ENCODE measurements at places on chromosomes 1 and 21. TPM values are rescaled to one million over a fixed set of nuclear protein-coding genes. Genes with fewer than 3 reads are reported as not detected.

GRCh38 chr21:32064281-32064910 lies 191.6 kb downstream of the HUNK start:
- H3K4me3 ChIP-seq = no peak overlapping the region
- H3K36me3 ChIP-seq = no peaks in the 10 kb centered on the region
- no peak for DNase-seq
- no peaks in the 10 kb centered on the region for H3K4me1 ChIP-seq

- peaks cover 57% of the 10 kb centered on the region for H3K27me3 ChIP-seq
- no peak overlapping the region for H3K27ac ChIP-seq
- H3K4me1 ChIP-seq = no peaks in the 10 kb centered on the region
- H3K4me3 ChIP-seq = no peak overlapping the region
Measured at GRCh38 chr1:17176306-17177061, 28.4 kb upstream of the PADI1 start.

GRCh38 chr1:192705510-192705909 lies 69.6 kb downstream of the RGS13 start:
- no peaks in the 10 kb centered on the region for H3K36me3 ChIP-seq
- H3K4me1 ChIP-seq = peaks cover 29% of the 10 kb centered on the region
- DNase-seq = no peak
- no peaks in the 10 kb centered on the region for H3K27me3 ChIP-seq
- H3K27ac ChIP-seq = no peak overlapping the region

GRCh38 chr21:24844671-24845070 lies 762.6 kb downstream of the MRPL39 start:
- H3K27me3 ChIP-seq = no peaks in the 10 kb centered on the region
- H3K4me1 ChIP-seq = no peaks in the 10 kb centered on the region
- no peak overlapping the region for H3K27ac ChIP-seq
- no peaks in the 10 kb centered on the region for H3K36me3 ChIP-seq
- H3K4me3 ChIP-seq = no peak overlapping the region

- no peak for DNase-seq
- H3K36me3 ChIP-seq = no peaks in the 10 kb centered on the region
- H3K27ac ChIP-seq = peak overlapping the region; percentile 58
- peaks cover 3% of the 10 kb centered on the region for H3K27me3 ChIP-seq
- peaks cover 18% of the 10 kb centered on the region for H3K4me1 ChIP-seq
Measured at GRCh38 chr1:93980320-93981273, 71.4 kb upstream of the GCLM start.

DNA sequence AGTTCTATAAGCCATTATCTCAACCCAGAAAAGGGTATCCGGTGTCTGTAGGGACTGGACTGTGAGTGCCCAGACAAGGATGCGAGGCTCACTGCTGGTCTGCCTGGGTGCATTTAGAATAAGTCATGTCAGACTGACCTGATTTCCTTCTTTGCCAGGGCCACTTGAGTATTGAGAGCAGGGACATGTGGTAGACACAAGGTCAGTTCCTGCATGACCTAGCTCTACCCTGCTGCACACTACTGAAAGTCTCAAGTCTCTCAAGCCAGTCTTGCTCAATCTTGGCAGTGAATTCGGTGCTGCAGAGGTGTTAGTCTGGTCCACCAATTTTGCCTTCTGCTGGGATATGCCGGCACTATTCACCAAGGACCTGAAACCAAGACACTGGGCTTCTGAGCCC lies 180.1 kb downstream of the C1orf94 start:
- DNase-seq = no peak
- H3K27me3 ChIP-seq = peaks cover 38% of the 10 kb centered on the region
- no peak overlapping the region for H3K27ac ChIP-seq
- no peak overlapping the region for H3K4me3 ChIP-seq

- H3K36me3 ChIP-seq = no peaks in the 10 kb centered on the region
- H3K4me1 ChIP-seq = peaks cover 18% of the 10 kb centered on the region
- no peak overlapping the region for H3K27ac ChIP-seq
- DNase-seq = no peak
- no peak overlapping the region for H3K4me3 ChIP-seq
Measured at GRCh38 chr1:97351846-97352245, 569.0 kb downstream of the DPYD start.

DNA sequence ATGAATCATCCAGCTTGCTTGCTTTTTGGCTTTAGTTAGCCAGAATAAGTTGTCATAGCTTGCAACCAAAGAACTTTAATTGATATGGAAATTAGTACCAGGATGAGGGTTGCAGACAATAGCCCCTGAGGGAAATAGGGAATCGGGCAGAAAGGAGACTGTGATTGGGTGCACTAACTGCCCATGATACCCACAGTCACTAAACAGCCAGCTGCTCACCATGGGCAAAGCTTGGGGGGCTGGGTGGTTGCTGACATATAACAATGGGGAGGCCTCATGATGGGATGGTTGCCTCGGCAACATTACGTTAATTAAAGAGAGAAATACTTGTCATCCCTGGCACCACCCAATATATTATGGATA lies 17.8 kb upstream of the PLA2G2E start:
- H3K27ac ChIP-seq = no peak overlapping the region
- H3K27me3 ChIP-seq = no peaks in the 10 kb centered on the region
- H3K4me1 ChIP-seq = no peaks in the 10 kb centered on the region
- no peak for DNase-seq

DNA sequence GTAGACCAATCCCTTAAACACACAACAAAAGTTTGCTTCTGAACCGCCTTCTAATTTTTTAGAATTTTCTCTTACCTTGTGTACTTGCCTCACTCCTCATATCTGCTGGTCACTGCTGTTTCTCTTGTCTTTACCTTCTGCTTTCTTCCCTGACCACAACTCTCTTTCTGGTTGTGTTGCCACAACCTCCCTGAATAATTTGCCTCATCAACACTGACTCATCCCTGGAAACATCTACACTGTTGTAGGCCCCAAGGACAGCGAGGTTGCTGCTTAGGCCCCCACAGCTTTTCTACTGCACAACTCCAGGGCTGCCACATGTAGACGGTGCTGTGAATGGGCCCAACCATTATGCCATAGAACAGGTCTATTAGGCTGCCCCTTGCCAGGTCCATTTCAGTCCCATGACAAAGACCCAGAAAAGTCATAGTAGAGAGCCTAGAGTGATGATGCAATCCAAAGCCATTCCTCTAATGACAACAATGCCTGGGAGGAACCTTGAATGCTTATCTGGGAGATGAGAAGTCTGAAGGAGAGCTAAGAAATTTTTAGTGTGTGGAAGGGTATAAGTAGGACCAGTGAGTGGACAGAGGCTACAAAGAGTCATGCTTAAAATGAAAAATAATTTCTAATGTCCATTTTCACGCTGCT lies 36.6 kb upstream of the LCE5A start:
- no peaks in the 10 kb centered on the region for H3K36me3 ChIP-seq
- no peak for DNase-seq
- H3K27ac ChIP-seq = no peak overlapping the region
- no peaks in the 10 kb centered on the region for H3K4me1 ChIP-seq
- H3K4me3 ChIP-seq = no peak overlapping the region
- no peaks in the 10 kb centered on the region for H3K27me3 ChIP-seq

GRCh38 chr1:107145637-107146036 lies 4.8 kb downstream of the NTNG1 start:
- no peak overlapping the region for H3K4me3 ChIP-seq
- no peaks in the 10 kb centered on the region for H3K36me3 ChIP-seq
- peaks cover 9% of the 10 kb centered on the region for H3K4me1 ChIP-seq
- DNase-seq = no peak
- no peak overlapping the region for H3K27ac ChIP-seq

- DNase-seq = no peak
- no peaks in the 10 kb centered on the region for H3K36me3 ChIP-seq
- H3K4me1 ChIP-seq = no peaks in the 10 kb centered on the region
- H3K27me3 ChIP-seq = no peaks in the 10 kb centered on the region
Measured at GRCh38 chr1:22880174-22880601, 92.5 kb downstream of the LACTBL1 start.

DNA sequence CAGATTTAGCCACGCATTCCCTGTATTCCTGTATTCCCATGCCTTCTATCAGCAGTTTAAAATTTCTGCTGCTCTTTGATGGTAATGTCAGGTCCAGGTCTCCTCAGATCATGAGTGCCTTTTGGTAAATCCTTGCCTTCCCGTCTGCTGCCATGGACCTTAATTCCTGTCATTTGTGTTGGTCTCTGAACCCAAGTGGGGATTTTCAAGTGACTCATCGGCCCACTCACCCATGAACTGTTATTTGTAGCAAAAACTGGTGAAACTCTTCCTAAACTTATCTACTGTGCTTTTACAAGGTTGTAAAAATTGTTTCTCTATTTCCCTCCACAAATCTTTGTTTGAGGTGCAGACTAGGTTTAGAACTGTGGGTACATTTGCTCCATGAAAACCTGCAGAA lies 47.4 kb downstream of the ACTN2 start:
- no peak overlapping the region for H3K27ac ChIP-seq
- H3K36me3 ChIP-seq = peaks cover 5% of the 10 kb centered on the region
- no peak for DNase-seq
- H3K4me3 ChIP-seq = no peak overlapping the region

DNA sequence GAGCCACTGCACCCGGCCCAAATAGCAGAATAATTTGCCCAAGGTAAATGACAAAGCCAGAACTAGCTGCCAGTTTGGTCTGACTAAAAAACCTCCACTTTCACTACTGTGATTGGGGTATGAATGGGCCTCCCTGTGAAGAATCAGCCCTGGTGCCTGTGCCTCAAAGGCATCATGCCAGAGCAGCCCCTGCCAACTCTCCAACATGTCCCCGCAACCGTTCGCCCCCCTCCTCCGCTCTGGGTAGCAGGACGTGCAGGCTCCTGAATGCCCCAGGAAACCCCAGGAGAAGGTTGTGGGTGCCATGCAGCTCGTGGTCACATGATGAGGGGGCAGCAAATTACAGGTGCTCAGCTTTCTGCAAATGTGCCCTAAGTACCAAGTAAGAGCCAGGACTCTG lies 14.6 kb upstream of the CNTN2 start:
- no peaks in the 10 kb centered on the region for H3K36me3 ChIP-seq
- no peak for DNase-seq
- no peak overlapping the region for H3K4me3 ChIP-seq
- no peaks in the 10 kb centered on the region for H3K27me3 ChIP-seq

DNA sequence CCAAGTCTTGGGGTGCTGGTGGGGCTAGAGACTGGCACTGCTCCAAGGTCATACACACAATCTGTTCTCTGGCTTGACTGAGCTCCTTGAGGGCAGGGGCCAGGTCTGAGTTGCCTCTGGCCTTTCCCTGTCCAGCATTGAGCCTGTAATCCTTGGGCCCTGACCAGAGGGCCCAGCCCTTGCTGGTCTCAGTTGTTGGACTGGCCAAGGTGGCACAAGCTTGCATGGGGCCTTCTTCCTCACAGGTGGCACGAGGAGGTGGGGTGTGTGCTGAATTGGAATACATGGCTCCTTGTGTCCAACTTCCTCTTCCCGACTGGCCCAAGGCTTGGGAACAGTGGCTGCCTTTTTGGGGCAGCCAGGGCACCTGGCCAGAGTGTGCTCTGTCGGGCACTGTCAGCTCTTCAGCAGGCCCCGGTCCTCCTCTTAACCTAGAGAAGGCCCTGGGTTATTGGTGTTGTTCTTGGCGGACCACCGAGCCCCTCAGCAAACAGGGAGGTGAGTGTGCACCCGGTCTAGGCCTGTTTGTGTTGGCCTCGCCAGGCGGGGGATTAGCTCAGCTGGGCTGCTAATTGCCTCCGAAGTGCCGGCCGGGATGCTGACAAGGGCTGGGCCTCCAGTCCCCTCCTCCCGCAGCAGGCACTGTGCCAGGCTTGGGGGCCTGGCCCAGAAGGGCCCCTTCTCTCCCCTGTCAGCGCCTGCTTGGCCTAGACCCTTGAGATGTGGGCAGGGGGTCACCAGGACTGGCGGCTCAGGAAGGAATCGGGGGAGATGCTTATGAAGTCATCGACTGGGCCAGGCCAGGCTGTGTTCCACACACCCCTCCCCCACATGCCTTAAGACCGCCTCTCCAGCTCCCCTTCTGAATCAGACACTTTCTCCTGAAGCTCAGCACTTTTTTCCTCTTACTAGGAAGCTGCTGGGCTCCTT lies 28.5 kb downstream of the WNT4 start:
- peaks cover 80% of the 10 kb centered on the region for H3K4me1 ChIP-seq
- no peaks in the 10 kb centered on the region for H3K27me3 ChIP-seq
- H3K27ac ChIP-seq = no peak overlapping the region
- no peaks in the 10 kb centered on the region for H3K36me3 ChIP-seq
- no peak for DNase-seq
- no peak overlapping the region for H3K4me3 ChIP-seq

DNA sequence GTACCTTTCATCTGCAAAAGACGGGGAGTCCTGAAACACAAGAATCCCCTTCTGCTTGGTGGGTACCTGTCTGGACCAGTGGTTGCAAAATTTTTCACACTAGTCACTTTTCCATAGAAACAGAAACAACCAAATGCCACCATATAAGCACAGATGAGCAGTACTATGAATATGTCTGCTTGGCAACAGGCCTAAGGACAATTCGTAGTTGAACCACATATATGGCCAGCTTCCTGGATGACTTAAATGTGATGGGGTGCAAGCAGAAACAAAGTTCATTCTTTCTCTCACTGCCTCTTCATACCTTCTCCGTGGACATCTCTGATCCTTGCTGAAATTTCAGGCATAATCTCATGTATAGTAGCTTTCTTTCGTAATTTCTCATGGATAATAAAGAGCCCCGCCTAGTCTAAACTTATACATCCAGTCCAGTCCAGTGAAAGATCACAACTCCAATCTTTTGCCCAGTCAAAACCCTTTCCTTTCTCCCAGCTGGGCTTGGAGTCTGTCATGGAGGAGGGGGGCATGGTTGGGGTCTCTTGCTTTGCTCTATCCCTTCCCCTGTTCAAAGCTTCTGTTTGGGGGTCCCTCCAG lies 7.0 kb downstream of the FCAMR start:
- H3K27ac ChIP-seq = no peak overlapping the region
- no peak overlapping the region for H3K4me3 ChIP-seq
- no peaks in the 10 kb centered on the region for H3K36me3 ChIP-seq
- no peaks in the 10 kb centered on the region for H3K4me1 ChIP-seq
- no peak for DNase-seq

- H3K36me3 ChIP-seq = peaks cover 4% of the 10 kb centered on the region
- no peak for DNase-seq
- peaks cover 17% of the 10 kb centered on the region for H3K4me1 ChIP-seq
- no peaks in the 10 kb centered on the region for H3K27me3 ChIP-seq
Measured at GRCh38 chr21:25682382-25682781, 43.3 kb downstream of the JAM2 start.

GRCh38 chr1:227459326-227459841 lies 104.0 kb upstream of the ZNF678 start:
- peaks cover 21% of the 10 kb centered on the region for H3K27me3 ChIP-seq
- H3K36me3 ChIP-seq = no peaks in the 10 kb centered on the region
- no peak overlapping the region for H3K27ac ChIP-seq
- DNase-seq = no peak

- DNase-seq = no peak
- no peak overlapping the region for H3K4me3 ChIP-seq
- H3K27me3 ChIP-seq = no peaks in the 10 kb centered on the region
- H3K36me3 ChIP-seq = no peaks in the 10 kb centered on the region
- peak overlapping the region; percentile 59 for H3K27ac ChIP-seq
Measured at GRCh38 chr21:27817074-27817473, 850.2 kb upstream of the ADAMTS5 start.

Gene LINGO4
- total RNA-seq = not detected

Gene CHI3L1
- 2.1 TPM for total RNA-seq

Gene SLC45A1
- total RNA-seq = 11.3 TPM

Gene LACTBL1
- total RNA-seq = not detected

Gene TTLL7
- total RNA-seq = 58.1 TPM

Gene LORICRIN
- not detected for total RNA-seq

Gene LENEP
- not detected for total RNA-seq
